Spleen (tissue), 13 donors: ENCODE measurements at places on chromosomes 1 and 21. TPM values are rescaled to one million over a fixed set of nuclear protein-coding genes. Genes with fewer than 3 reads are reported as not detected.

The C1orf210 gene
- polyA plus RNA-seq = not detected

- no peak for DNase-seq
Measured at GRCh38 chr1:46599059-46599970, 4.8 kb downstream of the MKNK1 start.

DNA sequence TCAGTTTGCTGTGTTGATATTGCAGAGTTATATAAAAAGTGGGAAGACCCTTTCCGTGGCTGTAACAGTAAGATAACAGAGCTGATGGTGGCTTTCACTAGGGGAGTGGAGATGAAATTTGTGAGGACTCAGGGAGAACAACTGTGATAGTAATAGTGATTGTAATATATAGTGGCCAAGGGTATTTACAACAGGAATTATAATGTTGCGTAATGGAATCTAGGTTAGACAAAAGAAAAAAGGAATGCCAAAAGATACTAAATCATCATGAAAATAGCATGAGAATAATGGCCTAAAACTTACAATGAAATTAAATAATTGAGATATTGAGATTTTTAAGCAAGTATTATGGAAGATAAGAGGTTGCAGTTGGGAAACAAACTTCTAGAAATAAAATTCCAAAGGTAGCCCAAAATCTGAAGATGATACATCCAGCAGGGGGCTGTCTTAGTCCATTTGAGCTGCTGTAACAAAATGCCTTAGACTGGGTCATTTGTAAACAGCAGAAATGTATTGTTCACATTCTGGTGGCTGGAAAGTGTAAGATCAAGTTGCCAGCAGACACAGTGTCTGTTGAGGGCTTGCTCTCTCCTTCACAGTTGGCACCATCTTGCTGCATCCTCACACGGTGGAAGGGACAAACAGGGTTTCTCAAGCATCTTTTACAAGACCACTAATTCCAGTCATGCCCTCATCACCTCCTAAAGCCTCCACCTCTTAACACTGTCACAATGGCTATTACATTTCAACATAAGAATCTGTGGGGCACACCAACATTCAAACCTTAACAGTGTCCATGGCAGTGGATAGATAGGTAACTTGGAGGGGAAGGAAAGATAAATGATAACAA lies 711.2 kb downstream of the MRPL39 start:
- no peak for DNase-seq

DNA sequence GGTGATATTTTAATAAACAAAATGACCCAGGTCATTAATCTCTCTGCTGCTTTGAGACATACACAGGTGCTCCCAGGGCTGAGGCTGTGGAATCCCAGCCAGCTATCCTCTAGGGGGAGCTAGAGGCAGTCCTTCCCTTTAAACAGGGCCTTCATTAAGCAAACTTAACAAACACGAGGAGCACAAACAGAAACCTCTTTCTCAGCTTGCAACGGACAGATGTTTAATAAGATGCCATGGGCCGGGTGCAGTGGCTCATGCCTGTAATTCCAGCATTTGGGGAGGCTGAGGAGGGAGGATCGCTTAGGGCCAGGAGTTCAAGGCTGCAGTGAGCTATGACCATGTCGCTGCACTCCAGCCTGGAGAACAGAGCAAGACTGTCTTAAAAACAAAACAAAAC lies 106.7 kb downstream of the HIVEP3 start:
- DNase-seq = no peak
